HT1080 (cell line): ENCODE measurements at places on chromosomes 4 and X.
A peak's percentile ranks its signal among the peaks of the same experiment; 100 is the strongest.

DNA sequence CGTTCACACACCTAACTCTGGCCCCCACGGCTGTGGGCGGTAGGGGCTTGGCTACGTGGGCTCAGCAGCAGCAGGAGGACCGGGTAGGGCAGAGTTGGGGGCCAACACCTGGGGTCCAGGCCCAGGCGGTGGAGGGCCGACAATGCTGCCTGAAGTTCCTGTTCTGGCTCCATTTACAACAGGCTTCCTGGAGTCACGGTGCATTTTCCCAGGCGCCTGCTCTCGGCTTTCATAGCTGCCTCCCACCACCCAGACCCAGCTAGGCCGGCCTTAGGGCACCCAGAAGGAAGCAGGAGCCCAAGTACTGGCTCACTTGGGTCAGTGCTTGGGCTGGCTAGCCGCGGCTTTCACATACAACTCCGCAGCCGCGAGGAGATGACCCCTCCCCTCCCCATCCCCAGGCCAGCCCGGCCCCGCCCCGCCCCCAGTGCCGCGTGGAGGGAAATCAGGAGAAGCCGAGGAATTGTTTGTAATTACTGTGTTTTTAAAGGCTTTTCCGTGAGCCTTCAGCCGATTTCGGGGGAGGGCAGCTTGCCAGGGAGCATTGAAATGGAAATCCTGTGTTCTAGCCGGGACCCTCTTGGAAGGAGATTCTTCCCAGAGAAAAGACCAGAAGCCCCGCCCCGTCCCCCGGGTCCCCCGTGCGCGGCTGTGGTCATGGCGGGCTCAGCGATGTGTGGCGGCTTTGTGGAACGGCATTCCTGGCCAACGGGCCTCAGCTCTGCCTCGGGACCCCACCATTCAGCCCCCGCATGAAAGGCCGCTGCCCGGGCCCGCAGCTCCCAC is 28.5 kb downstream of the PJA1 start:
- DNase-seq: no peak

DNA sequence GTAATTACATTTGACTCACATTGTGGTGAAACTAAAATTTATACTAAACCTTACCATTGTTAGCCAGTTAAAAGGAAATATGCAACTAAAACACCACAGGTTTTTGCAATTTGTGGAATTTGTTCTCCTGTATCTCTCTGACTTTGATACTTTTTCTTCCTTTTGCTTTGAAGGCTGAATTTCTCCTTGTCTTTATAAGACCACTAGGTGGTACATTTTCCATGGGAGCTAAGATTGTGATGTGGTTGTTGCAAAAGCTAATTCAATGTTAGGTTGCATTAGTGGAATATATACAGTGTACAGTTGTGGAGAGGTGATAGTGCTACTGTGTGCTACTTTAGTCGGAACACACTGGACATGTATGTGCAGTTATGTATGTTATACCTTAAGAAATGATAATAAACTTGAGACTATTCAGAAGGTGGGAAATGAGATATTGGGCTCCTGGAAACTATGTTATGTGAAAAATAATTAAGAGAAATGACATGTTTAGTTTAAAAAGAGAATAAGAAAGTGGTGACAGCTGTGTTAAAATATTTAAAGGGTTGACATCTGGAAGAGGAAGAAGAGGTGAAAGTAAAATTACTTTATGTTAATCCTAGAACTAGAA is 70.3 kb downstream of the ARL9 start:
- peak; percentile 40 for DNase-seq

DNA sequence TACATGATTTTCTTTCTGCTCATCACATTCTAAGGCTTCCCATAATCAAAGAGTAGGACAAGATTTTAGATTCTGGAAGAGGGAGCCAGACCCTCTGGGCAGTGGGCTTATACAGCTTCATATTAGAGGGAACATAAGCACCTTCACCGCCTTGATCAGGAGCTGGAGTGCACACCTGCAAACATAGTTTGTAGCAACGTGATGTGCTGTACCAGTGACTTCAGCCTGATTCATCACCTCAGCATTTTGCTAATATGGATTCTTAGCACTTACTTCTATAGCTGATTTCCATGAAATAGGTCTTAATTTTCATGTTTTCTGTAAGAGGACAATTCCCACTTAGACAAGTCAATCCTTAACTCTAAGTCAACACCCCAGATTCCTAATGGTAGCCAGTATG is 36.7 kb downstream of the PCDH18 start:
- DNase-seq: no peak

DNA sequence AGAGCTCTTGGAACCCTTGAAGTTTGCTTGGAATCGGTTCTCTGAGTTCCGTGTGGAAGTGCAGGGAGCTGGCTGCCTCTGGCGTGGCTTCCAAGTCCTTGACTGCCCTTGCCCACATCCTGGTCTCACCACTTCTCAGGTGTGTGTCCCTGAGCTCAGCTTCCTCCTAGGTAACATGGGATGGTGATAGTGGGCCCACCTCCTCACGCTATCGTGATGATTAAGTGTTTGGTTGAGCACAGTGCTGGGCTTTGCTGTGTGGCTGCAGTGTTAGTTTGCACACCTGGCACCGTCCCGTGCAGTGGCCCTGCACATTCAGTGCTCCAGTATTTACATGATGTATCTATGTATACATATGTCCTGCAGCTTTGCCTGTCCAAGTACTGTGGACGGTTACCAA is 81.5 kb downstream of the CLDN34 start:
- no peak for DNase-seq

GRCh38 chr4:37799941-37800554 is 26.4 kb upstream of the PGM2 start:
- no peak for DNase-seq

DNA sequence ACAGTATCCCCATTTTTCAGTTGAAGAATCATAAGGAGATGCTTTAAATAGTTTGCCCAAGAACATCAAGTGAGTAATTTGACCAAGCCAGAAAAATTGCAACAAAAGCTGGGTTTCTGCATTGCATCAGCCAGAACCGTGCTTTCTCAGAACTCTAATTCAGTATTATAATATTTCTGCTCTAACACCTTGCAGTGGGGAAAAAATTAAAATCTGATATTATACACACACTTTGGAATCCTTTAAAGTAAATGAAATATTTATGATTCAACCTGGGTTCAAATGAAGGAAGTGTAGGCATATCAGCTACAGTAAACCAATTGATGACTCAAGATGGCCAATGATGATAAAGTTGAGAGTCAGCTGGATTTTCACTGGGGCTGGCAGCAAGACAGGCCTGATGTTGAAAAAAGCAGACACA is 387.6 kb upstream of the ZFP42 start:
- peak; percentile 47 for DNase-seq

GRCh38 chr4:157072002-157072401 is 3.9 kb upstream of the GLRB start:
- peak; percentile 52 for DNase-seq

GRCh38 chr4:54548831-54549460 is 108.8 kb upstream of the KIT start:
- DNase-seq: no peak

GRCh38 chrX:126551306-126551705 is 1.3 kb downstream of the DCAF12L1 start:
- DNase-seq: no peak

DNA sequence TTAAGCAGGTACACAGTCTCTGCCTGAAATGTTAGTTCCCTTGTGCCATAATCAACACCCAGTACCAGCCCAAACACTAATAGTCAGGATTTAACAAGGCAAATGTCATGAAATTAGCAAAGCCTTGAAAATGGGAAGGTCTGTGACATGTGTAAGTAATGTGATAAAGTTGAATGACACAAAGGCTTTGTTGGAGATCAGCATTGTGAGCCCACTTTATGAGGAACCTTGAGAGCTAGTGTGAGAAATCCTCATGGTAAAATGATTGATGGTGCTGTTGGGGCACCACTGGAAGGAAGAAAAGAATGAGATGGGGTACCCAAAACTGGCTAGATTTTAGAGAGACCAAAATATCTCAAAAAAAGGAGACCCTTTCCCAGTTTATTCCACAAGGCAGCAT is 3.3 kb upstream of the LIN54 start:
- no peak for DNase-seq

GRCh38 chr4:29390921-29391320 is 1329.2 kb upstream of the PCDH7 start:
- no peak for DNase-seq

GRCh38 chrX:25015486-25016360 is at the start of gene ARX:
ARX (minus strand) TSS chrX:25015965; CDS start chrX:25015737, 228 bp downstream.
- DNase-seq: no peak

- no peak for DNase-seq
These were observed 106.0 kb upstream of the PNPLA4 start for GRCh38 chrX:8033175-8033574.

GRCh38 chr4:153067376-153067775 is 131.3 kb downstream of the FHDC1 start:
- DNase-seq: peak; percentile 76

DNA sequence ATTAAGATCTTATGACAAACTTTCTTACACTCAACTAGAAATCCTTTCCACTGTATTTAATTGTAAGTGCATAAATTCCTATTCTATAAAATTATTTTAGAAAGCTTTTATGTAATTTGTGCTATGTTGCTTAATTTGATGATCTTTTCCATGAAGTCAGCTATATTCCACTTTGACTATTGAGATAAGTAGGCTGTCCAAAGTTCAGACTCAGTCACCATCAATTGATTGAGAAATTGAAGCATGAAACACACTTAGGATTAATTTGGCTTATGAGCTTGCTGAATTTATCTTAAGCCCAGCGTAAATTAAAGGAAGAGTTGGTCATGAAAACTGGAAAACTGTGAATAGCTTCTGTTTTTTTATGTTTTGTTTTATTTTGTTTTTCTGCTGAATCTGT is 18.7 kb upstream of the UGT2B10 start:
- no peak for DNase-seq

- no peak for DNase-seq
These were observed 12.8 kb downstream of the CLDN2 start for GRCh38 chrX:106932960-106933537.

- DNase-seq: no peak
These were observed 184.0 kb upstream of the FSTL5 start for GRCh38 chr4:162347842-162348213.

GRCh38 chr4:703336-704197 is 2.1 kb upstream of the PCGF3 start:
- no peak for DNase-seq

GRCh38 chr4:15784959-15785634 is 7.0 kb downstream of the CD38 start:
- no peak for DNase-seq

- peak; percentile 15 for DNase-seq
These were observed 1.2 kb upstream of the TAPT1 start for GRCh38 chr4:16227462-16227868.

GRCh38 chr4:74583757-74584156 is 138.8 kb downstream of the AREG start:
- DNase-seq: no peak

DNA sequence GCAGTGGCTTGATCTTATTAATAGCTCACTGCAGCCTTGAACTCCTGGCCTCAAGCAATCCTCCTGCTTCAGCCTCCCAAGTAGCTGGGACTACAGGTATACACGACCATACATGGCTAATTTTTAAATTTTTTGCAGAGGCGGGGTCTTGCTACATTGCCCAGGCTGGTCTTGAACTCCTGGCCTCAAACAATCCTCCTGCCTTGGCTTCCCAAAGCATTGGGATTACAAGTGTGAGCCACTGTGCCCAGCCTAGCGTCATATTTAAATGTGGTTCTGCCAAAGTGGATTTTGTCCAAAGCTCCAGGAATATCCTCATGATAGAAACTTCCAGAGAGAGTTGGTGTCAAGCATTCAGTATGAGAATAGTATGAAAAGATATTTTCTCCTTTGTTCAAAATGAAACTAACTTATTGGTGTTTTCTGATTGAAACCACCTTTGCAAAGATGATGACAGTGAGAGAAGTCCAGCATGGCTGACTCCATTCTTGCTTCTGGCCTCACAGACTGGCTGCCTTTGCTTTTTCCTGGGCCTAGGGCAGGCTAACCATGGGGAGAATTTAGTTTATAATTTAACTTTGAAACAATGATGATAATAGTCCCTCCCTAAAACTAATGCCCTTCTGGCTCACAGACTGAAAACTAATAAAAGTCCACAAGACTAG is 129.0 kb downstream of the C4orf51 start:
- DNase-seq: no peak

DNA sequence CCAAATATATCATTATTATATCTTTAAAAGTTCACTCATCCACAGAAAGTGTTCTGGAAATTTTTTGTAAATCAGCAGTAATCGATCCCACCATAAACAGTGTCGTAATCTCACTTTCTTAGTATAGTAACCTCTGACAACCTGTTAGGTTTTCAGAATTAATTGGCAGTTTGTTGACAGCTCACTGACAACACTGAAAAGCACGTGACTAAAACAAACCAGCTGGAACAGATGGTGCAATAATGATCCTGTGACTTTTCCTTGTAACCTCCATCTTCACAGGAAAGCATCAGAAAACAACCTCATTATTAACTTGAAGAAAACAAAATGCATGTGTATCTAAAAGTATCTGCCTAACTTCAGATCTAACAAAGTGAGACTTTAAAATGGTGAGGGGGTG is 48.5 kb downstream of the FSTL5 start:
- no peak for DNase-seq

DNA sequence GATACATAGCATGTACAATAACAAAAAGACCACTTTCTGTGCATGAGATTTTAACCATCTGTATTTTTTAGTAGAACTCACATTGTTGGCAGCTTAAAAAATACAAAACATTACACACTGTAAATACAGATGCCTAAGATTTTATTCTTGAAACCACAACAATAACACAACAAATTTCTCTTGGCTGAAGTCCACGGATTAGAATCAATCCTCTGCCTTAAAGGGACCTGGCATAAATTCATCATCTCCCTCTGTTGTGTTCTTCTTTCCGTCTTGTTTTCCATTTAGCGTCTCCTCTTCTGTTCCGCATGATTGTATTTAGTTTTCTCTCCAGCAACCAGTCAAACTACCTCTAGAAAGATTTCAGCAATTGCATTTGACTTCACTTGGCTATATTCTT is 231.0 kb downstream of the SPOCK3 start:
- no peak for DNase-seq

DNA sequence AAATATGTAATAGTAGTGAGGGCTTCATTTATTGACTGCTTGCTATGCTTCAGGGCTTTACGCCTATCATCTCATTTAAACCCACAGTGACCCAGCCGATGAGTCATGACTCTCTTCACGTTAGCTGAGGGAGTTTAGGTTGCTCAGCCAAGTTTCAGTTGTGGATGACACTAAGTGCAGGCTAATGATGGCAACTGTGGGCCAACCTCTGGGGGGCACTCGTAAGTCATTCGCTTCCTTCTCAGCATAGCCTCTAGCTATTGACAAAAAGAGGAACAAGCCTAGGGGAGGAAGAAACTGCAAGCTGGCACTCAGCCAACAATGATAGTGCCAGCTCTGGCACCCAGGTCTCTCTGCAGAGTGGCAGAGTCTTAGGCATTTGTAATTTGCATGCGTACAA is 325.0 kb downstream of the ARHGAP10 start:
- peak; percentile 53 for DNase-seq

- no peak for DNase-seq
These were observed 15.3 kb downstream of the ATP7A start for GRCh38 chrX:77925764-77926163.

DNA sequence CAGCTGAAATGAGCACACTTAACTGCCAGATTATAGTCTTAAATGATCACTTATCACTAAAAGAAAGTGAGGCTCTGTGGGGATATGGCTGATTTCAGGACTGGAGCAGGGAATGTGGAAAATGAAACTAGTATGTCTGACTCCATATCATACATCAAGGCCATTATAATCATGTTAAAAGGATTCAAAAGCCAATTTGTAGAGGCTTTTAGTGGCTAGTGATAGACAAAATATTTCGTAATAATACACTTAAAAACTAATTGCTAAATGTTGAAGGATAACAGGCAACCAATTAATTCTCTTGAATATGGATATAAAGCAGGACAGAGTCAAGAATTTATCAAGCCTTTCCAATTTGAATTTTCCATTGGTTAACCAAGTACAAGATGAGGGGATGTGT is 358.1 kb upstream of the NDST3 start:
- no peak for DNase-seq
